Gastroesophageal sphincter (tissue), 4 donors: ENCODE measurements at places on chromosomes 2 and 18. TPM values are rescaled to one million over a fixed set of nuclear protein-coding genes. Genes with fewer than 3 reads are reported as not detected.

SH2D6 gene
- not detected for total RNA-seq

LIMS2 gene
- total RNA-seq, result 275 TPM

DNA sequence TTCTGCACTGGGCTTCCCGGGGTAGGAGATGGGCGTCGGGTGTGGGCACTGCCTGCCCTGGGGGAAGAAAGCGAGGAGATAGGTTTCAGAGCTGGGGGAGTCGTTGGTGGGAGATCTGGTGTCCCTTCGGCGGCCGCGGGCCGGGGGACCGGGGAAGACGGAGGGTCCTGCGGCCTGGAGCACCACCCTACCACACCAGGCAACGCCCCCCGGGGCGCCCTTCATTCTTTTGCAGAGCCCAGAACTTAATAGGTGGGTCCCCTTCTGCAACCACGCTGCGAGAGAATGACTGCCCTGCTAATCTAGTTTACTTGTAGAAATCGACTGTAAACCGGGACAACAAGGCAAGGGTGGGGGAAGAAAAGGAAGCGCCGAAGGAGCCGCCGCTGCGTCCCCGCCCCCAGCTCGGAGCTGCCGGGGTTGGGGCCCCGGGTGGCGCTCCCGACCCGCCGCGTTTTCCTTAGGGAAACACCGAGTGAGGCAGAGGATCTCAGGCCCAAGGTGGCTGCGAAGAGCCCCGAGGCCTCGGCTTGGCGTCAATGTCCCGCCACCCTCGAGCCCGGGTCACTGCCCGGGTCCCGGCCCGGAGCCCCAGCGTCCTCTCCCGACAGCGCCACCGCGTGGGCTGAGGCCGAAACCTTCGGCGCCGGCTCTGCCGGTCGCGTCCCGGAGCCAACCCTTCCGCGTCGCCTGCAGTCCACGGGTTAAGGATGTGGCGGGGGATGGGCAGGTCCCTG is 5.4 kb upstream of the SATB2 start:
- peak; percentile 31 for ATAC-seq

DNA sequence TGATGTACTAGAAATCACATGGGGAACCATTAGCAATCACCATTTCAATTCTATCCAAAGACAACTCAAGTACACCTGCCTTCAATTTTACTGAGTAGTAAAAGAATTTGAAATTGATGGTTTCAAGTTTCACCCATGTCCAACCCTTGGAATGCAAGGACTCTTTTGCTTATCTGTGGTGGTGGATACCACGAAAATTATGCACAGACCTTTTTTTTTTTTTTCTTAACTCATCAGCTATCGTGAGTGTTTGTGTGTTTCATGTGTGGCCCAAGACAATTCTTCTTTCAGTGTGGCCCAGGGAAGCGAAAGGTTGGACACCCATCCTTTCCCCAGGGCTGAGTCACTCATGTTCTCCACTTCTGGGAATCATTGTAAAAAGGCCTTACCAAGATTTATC is 23.1 kb downstream of the ID2 start:
- no peak for ATAC-seq

GRCh38 chr2:14737201-14737600 is 104.7 kb downstream of the LRATD1 start:
- ATAC-seq, result no peak

DNA sequence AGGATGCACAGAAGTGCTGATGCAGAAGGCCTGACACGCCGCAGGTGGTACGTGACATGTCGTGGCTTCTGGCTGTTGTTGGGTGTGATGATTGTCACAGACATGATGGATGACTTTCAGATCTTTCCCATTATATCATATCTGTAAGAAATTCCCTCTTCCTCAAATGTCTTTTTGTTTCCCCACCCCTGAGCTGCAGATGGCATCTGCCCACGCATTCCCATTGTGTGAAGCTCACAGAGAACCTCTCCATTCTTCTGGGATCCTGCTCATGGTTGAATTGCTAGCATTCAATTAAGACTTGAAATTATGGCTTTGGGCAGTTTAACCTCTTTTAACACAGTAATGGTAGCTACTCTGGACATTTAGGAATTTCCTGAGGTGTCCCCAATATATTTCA is 28.3 kb upstream of the EPHA4 start:
- ATAC-seq, result no peak

GRCh38 chr2:101766871-101767739 is 69.6 kb downstream of the MAP4K4 start:
- no peak for ATAC-seq

DNA sequence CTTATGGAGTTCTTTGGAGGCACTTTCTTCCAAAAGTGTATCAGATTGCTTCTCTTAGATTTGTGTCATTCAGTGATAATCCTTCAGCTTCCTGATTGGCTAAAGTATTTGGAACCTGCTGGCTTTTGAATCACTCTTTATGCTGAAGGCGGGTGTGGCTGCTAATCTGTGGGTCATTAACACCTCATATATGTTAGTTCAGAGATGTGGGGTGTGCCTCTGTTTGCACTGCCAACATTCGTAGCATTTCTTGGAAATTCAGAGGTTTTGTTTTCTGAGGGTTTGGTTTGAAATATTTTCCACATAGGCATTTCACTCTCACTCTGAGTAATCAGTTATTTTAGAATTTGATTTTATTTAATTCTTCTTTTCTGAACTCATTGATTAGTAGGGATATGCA is 1604.4 kb upstream of the ACVR2A start:
- ATAC-seq, result no peak
